Thyroid gland (tissue), 4 donors: ENCODE measurements at places on chromosomes 5 and 9. TPM values are rescaled to one million over a fixed set of nuclear protein-coding genes. Genes with fewer than 3 reads are reported as not detected.

GRCh38 chr9:28179893-28180292, 606.6 kb upstream of the C9orf72 start:
- DNase-seq = no peak

DNA sequence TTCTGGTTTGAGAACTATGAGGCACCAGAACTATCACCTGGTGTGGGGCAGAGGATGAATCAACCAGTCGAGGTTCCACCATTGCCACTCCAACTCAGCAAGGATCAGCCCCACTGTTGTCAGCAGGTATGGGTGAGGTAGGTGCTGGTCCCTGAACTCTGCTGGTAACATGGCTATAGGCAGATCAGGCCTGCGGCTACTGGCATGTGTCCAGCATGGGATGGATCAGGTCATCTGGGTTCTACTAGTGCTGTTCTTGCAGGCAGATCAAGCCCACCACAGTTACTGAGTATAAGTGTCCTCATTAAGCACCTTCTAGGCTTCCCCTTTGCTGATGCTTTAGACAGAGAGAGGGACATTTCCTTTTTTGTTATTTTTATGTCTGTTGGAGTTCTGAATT, 71.7 kb downstream of the GABRA6 start:
- no peak for DNase-seq

GRCh38 chr5:77774981-77775789, 954 bp downstream of the TBCA start:
- no peak for DNase-seq

- no peak for DNase-seq
Measured at GRCh38 chr9:17280350-17281012, 145.6 kb downstream of the CNTLN start.

Gene GPR150
- not detected for total RNA-seq

DNA sequence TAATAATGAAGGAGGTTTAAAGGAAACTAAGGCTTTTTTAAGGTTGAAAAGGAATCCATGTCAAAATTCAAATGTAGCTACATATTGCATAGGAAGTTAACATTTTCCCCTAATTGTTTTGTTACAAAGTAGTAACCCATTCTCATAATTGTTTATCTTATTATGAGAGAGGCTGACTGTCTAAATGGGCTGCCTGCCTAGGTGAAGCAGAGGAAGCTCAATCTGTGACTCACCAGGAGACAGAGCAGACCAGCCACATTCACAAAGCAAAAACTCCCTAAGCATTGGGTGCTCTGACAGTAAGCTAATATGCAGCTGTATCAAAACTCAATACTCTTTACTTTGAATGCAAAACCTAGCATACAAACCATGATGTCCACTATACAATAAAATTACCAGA, 208.5 kb downstream of the ROR2 start:
- no peak for DNase-seq
